ENCODE measurements at places on chromosomes 6 and 20. TPM values are rescaled to one million over a fixed set of nuclear protein-coding genes. Genes with fewer than 3 reads are reported as not detected.

Gene HSPA1A
- 50.4 TPM for polyA plus RNA-seq

Gene MEI4
- not detected for polyA plus RNA-seq

Gene SCRT2
- not detected for polyA plus RNA-seq

Gene BHLHE23
- not detected for polyA plus RNA-seq

Gene SOX4
- 33.5 TPM for polyA plus RNA-seq

All from AG04450 (cell line).